ENCODE measurements at places on chromosomes 3 and 15. TPM values are rescaled to one million over a fixed set of nuclear protein-coding genes. Genes with fewer than 3 reads are reported as not detected.
A peak's percentile ranks its signal among the peaks of the same experiment; 100 is the strongest.

The DTX3L gene
- 22.3 TPM for total RNA-seq

The PRR20G gene
- total RNA-seq: not detected

The SMAD6 gene
- 0.05 TPM for total RNA-seq

The RAB27A gene
- total RNA-seq: 124 TPM

The RARRES1 gene
- not detected for total RNA-seq

The ISLR2 gene
- not detected for total RNA-seq

DNA sequence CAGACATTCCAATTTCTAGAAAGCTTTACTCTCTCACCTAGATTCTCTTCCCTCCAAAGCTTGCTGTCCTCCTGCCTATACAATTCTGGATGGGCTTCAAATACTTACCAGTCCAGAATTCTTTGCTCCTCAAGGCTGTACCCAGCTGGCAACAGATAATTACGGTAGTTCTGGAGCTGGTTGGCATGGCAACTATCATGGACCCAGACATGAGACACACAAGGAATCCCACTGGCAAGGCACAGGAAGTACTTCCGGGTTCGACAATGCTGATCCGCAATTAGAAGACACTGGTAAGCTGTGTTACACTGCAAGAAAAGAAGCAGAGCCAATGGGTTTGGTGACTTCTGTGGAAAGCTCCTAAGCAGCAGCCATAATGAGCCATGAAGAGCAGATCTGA is 37.9 kb downstream of the TUBGCP4 start:
- H3K36me3 ChIP-seq: peaks cover 29% of the 10 kb centered on the region
- H3K27me3 ChIP-seq: no peaks in the 10 kb centered on the region
- H3K27ac ChIP-seq: no peak overlapping the region
- no peaks in the 10 kb centered on the region for H3K4me1 ChIP-seq

DNA sequence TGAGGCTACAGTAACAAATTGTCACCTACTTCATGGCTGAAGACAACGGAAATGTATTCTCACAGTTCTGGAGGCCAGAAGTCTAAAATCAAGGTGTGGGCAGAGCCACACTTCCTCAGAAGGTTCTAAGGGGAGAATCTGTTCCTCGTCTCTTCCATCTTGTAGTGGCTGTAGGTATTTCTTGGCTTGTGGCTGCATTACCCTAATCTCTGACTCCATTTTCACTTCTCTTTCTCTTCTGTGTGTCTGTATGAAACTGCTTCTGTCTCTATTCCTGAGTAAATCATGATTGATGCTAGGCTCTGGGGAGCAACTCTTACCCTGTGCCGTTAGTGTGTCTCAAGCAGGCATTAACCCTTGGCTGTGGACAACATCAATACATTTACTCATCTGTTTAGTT is 164.7 kb downstream of the SQOR start:
- no peak for DNase-seq
- no peak overlapping the region for H3K4me3 ChIP-seq
- H3K27ac ChIP-seq: no peak overlapping the region

DNA sequence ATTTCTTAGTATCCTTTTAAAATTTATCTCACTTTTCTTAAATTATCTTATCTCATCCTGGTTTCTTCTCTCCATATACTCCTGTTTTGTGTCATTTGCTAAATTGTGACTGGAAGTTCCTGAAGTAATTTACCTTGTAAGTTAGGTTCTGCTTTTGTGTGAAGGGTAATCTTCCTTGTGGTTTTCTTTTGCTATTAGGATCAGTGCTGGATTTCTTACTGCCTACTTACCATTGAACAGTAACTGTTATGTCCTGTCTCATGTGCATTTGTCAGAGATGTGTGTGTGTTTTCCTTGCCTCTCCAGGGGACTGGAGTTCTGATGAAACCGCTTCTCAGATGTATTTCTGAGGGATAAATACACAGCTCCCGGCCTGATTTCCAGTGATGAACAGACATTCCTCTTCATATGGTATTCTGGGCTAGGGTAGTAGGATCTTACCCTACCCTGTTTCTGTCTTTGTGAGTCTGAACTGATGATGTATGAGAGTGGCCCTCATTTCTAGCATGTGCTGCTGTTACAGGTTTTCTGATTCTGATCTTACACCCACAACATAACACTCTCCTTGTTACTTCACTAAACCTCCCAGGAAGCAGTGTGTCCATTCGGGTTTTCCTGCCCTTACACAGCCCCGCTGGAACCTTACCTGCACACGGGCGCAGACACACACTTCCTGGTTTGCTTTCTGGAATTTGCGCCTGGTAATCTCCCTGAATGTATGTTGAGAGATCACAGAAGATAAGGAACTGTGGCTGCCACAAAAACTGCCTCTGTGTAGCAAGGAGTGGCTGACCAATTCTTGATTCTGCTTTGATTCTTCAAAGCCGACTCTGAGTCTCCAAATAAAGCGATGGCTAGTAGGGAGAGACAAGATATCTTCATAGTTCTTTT is 14.7 kb downstream of the PAK2 start:
- H3K27me3 ChIP-seq: no peaks in the 10 kb centered on the region
- no peak overlapping the region for H3K27ac ChIP-seq
- H3K4me3 ChIP-seq: no peak overlapping the region
- H3K4me1 ChIP-seq: peaks cover 51% of the 10 kb centered on the region
- peaks cover 40% of the 10 kb centered on the region for H3K36me3 ChIP-seq
- DNase-seq: no peak

DNA sequence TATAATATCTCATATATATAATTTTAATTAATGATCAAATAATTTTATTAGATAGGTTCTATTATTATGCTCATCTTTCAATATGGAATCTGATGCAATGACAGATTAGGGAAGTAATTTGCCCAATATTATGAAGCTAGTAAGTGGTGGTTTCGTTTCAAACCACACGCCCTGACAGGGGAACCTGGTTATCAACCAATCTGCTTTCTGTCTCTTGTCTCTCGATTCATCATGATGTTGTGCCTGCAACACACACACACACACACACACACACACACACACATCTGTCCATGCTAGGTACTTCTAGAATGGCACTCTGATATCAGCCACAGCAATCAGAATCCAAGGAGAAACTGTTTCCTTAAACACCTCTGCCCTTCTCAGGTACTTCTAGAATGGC is 128.4 kb downstream of the ZBBX start:
- no peak overlapping the region for H3K4me3 ChIP-seq
- H3K27me3 ChIP-seq: no peaks in the 10 kb centered on the region
- H3K4me1 ChIP-seq: no peaks in the 10 kb centered on the region

GRCh38 chr15:52180196-52180835 is 10.9 kb downstream of the GNB5 start:
- H3K27me3 ChIP-seq: no peaks in the 10 kb centered on the region
- peak overlapping the region; percentile 75 for H3K27ac ChIP-seq
- H3K36me3 ChIP-seq: no peaks in the 10 kb centered on the region
- H3K4me3 ChIP-seq: peak overlapping the region; percentile 87
- peaks cover 19% of the 10 kb centered on the region for H3K4me1 ChIP-seq

GRCh38 chr3:102398176-102398575 is 36.6 kb upstream of the ZPLD1 start:
- H3K36me3 ChIP-seq: no peaks in the 10 kb centered on the region
- no peaks in the 10 kb centered on the region for H3K4me1 ChIP-seq
- DNase-seq: no peak
- H3K27me3 ChIP-seq: peaks cover 7% of the 10 kb centered on the region

DNA sequence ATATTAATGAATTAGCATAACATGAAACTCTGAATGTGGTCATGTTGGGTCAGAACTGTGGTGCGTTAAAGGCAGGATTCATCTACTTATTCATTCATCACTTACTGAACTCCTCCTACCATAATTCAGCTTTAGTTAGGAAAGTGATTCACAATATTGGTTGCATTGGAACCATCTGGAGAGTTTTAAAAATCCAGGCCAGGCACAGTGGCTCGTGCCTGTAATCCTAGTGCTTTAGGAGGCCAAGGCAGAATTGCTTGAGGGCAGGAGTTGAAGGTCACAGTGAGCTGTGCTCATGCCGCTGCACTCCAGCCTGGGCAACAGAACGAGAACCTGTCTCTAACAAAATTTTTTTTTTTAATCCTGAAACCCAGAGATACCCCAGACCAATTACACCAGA is 44.2 kb upstream of the ATG7 start:
- H3K4me1 ChIP-seq: peaks cover 4% of the 10 kb centered on the region
- no peak overlapping the region for H3K4me3 ChIP-seq
- no peak overlapping the region for H3K27ac ChIP-seq
- no peak for DNase-seq
- no peaks in the 10 kb centered on the region for H3K27me3 ChIP-seq

DNA sequence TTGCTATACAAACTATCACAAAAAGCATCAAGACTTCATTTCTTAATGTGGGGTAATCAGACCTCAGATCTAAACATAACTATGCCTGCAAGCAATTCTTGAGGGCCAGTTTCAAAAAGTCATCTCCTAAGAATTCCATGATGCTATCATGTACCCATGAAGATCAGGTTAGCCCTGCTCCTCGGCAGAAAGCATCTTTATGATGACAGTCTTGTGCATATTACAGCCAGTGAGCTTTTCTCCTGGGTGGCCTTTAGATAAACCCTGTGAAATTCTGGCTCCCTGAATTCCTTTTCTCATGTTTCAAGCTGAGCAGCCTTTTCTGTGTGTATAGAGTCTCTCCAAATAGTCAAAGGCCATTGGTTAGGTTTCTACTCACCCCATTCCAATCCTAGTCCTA is 201.9 kb upstream of the MCTP2 start:
- no peaks in the 10 kb centered on the region for H3K36me3 ChIP-seq
- no peak for DNase-seq
- peaks cover 8% of the 10 kb centered on the region for H3K27me3 ChIP-seq
- H3K27ac ChIP-seq: no peak overlapping the region

All from activated naive CD4-positive, alpha-beta T cell treated with anti-CD3 and anti-CD28 coated beads for 36 hours (primary cell).